Activated naive CD8-positive, alpha-beta T cell treated with anti-CD3 and anti-CD28 coated beads, Interleukin-2, amount 50 U/mL, for 24 hours (primary cell): ENCODE measurements at places on chromosomes 2 and 18.

DNA sequence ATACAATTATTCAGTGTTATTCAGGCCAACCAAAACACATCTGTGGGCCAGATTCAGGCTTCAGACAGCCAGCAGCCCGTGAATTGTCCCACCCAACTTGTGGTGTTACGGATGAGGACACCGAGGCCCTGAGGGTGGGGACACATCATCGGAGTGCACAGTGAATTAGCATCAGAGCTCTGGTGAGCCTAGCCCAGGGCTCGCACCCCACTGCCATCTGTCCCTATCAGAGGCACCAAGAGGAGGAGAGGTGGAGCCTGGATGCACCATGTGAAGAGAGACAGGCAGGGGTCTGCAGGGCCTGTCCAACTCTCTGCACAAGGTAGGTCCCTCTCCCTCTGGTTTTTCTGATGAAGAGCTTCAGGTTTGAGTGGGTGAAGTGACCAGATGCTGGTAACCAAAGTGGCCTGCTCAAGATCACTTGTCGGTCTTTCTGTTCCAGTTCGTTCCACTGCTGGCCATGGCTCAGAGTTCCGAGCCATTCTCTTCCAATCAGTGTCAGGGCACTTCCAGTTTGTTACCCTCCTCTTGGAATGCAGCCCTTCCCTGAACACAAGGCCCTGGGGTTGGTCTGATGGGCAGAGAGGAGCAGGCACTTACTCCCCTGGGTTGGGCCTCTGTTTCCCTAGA, 14.8 kb upstream of the GLI2 start:
- H3K4me3 ChIP-seq = no peak overlapping the region
- H3K27ac ChIP-seq = no peak overlapping the region

GRCh38 chr18:23182606-23183005, 47.3 kb downstream of the CABLES1 start:
- no peaks in the 10 kb centered on the region for H3K36me3 ChIP-seq
- no peak overlapping the region for H3K27ac ChIP-seq
- no peaks in the 10 kb centered on the region for H3K27me3 ChIP-seq
- DNase-seq = no peak
- peaks cover 6% of the 10 kb centered on the region for H3K4me1 ChIP-seq

DNA sequence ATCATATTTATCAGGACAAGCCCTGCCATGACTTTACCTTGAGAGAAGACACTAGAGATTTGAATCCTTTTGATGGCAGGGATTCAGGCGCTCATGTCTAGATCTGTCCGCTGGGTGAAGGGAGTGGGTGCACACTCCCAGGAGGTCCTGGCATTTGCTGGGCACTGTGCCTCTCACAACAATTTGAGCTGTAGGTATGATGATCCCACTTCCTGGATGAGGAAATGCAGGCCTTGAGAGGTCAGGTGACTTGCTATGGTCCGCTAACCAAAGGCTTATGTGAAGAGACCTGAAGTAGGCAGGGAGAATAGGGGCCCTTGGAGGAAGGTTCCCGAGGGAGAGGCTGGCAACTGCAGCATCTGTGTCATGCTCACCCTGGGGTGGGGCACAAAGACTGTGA, 206.1 kb downstream of the HAUS1 start:
- DNase-seq = no peak
- H3K36me3 ChIP-seq = peaks cover 1% of the 10 kb centered on the region
- H3K27me3 ChIP-seq = no peaks in the 10 kb centered on the region
- H3K27ac ChIP-seq = no peak overlapping the region
- H3K4me3 ChIP-seq = no peak overlapping the region
- no peaks in the 10 kb centered on the region for H3K4me1 ChIP-seq

DNA sequence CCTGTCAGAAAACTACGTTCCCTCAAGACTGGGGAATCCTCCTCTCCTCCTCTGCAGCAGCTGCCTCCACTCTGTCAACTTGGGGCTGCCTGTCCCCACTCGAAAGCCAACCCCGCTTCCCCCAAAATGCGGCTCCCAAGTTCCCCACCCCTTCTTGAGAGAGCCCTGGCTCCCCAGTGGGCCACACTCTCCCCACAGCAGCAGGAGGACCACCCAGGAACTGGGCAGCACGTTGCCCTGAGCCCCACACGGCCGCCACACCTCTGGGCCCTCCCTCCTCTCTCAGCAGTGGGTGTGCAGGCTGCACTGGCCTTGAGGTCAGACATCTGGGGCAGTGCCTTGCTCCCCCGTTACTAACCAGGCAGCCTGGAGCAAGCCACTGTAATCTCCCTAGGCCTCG, 9.6 kb upstream of the TEX51 start:
- no peak overlapping the region for H3K4me3 ChIP-seq
- peaks cover 7% of the 10 kb centered on the region for H3K27me3 ChIP-seq
- H3K4me1 ChIP-seq = peaks cover 4% of the 10 kb centered on the region
- no peak overlapping the region for H3K27ac ChIP-seq
- no peak for DNase-seq

DNA sequence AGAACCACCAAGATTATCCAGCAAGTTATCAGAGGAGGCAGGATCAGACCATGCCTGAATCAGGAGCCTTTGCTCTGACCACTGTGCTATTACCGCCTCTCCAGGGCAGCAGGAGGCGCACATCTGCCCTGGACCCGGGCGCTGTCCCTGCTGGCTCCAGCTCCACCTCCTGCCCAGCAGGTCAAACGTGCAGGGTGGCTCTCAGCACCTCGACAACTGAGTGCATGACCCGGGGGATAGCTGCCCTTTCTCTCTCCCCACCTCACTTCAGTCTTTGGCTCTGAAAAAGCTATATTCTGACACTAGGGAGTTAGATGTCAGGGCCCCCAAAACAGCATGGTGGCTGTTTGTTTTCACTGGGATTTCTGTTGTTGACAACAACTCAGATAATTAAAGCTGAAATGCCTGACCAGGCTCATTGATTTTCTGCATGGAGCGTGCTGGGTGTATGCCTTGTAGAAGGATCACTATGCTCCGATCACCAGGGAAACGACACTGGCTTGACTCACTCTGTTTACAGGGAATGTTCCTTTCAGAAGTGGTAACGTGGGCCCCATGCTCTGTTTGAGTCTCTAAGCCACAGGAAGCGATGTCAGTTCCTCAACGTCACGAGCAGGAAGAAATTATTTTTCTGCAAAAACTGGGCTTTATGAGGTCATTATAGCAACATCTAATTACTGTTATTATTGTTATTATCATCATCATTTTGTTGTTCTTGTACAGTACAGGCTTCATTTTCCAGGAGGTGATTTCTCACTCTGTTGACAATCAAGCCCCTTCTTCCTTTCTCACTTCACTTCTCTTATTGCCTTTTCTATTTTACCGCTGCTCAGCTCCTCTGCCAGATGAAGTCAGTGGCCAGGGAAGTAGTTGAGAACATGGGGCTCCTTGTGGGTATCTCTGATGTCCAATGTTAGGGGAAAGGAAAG, 125.6 kb downstream of the PLB1 start:
- H3K27ac ChIP-seq = peak overlapping the region; percentile 87
- H3K4me1 ChIP-seq = peaks cover 93% of the 10 kb centered on the region
- no peaks in the 10 kb centered on the region for H3K36me3 ChIP-seq
- H3K4me3 ChIP-seq = peak overlapping the region; percentile 61
- H3K27me3 ChIP-seq = no peaks in the 10 kb centered on the region

DNA sequence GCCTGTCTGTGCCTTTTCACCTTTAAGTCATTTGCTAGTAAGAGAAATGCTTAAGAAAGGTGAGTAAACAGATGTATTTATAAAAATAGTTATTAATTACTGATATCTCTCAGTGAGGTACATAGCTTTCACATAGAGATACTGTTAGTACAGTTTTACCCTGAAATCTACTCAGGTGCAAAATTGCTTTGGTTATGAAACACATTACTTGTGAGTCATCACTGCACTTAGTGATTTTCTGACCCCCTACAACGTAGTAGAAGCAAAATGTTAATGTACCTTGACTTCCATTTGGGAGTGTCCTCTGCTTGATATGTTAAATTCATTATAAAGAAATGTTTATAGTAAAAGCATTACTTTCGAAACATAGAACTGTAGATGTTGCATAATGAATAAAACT, 6.5 kb downstream of the GLS start:
- H3K4me1 ChIP-seq = peaks cover 78% of the 10 kb centered on the region
- DNase-seq = no peak
- peaks cover 61% of the 10 kb centered on the region for H3K36me3 ChIP-seq

DNA sequence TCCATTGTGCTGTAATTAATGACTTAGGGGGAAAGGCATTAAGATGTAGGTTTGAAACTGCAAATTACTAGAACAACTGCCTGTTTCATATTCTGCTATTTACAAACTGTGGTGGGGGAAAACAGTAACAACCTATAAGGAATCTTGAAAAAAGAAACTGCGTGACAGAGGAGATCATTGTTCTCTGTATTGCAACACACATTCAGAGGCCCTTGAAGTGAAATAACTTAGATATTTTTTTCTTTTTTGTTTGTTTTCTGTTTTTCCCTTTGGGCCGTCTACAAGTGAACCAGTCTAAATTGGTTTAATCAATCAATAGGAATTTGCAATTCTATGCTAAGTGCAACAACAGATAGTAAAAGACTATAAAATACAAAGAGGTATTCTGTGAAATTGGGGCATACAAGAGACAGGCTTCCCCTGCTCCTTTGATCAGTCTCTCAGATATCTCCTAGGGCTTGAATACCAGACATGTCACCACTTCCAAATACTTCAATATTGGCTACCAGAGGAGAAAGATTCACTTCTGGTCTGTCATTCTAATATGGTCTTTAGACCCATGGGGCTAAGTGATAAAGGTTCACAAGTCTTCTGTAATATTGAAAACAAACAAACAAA, 2055.1 kb upstream of the CELF4 start:
- H3K4me1 ChIP-seq = no peaks in the 10 kb centered on the region
- H3K27ac ChIP-seq = no peak overlapping the region
- H3K36me3 ChIP-seq = no peaks in the 10 kb centered on the region
- DNase-seq = no peak
- H3K27me3 ChIP-seq = no peaks in the 10 kb centered on the region
